ENCODE measurements at places on chromosomes 1 and 21. TPM values are rescaled to one million over a fixed set of nuclear protein-coding genes. Genes with fewer than 3 reads are reported as not detected.

MATN1 gene
- total RNA-seq, result not detected

AMY1C gene
- not detected for total RNA-seq

ADAMTS1 gene
- total RNA-seq, result not detected

ADCY10 gene
- 1.3 TPM for total RNA-seq

COA7 gene
- 38.4 TPM for total RNA-seq

KRTCAP2 gene
- 215 TPM for total RNA-seq

ATP1B1 gene
- total RNA-seq, result 320 TPM

FAM3B gene
- 59.7 TPM for total RNA-seq

MMEL1 gene
- total RNA-seq, result not detected

GRCh38 chr1:6675941-6676340 lies 25.7 kb downstream of the DNAJC11 start:
- H3K27me3 ChIP-seq, result no peaks in the 10 kb centered on the region
- H3K27ac ChIP-seq, result no peak overlapping the region
- H3K36me3 ChIP-seq, result no peaks in the 10 kb centered on the region
- no peak overlapping the region for H3K4me3 ChIP-seq
- H3K4me1 ChIP-seq, result no peaks in the 10 kb centered on the region
- no peak for DNase-seq

DNA sequence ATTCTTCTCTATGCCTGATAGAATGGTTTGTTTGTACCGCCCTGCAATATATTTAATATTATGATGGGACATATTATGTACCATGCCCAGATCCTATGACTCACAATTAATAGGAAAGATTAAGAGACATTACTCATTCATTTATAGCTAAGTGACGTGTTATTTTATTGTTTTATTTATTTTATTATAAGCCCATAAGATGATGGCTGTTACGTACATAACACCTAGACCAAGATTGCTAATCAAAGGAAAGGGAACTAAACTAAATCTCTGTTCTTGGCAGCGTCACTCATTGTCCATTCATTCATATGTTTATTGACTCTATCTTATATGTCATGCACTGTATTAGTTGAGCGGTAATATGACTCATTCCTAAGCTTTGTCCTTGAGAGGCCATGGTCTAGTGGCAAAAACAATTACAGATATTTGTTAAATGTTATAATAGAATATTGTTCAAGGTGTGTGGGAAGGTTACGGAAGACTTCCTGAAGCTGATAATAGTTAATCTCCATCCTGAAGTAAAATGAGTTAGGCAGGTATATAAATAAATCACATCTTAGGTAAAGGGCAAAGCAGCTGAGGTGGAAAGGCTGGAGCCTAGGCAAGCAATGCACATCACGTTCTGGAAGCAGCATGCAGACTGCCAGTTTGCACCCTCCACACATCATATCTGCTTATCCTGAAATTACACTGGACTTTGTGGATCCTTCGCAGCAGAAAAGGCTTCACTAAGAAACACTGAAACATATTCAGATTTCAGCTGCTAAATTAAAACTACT lies 16.6 kb upstream of the CD55 start:
- no peak overlapping the region for H3K4me3 ChIP-seq
- no peaks in the 10 kb centered on the region for H3K36me3 ChIP-seq
- no peak for DNase-seq
- no peak overlapping the region for H3K27ac ChIP-seq
- no peaks in the 10 kb centered on the region for H3K27me3 ChIP-seq

DNA sequence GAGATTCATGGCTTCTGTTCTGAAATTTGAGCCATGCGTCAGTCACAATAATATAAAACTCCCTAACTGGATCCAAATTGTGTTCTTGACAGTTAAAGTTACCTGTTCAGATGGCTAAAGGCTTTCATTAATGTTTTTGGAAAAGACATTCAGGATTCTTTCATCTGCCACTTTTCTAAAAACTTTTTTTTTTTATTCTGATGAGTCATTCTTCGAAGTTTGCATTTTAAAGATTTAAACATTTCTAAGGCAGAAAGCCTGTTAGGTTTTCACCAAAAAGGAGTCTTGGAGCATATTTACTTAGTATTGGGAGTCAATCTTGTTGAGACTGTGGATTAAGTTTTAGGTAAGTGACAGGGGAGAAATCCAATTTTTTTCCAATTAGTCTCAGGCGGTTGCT lies 18.9 kb upstream of the SDC3 start:
- H3K27ac ChIP-seq, result no peak overlapping the region
- no peak overlapping the region for H3K4me3 ChIP-seq
- H3K36me3 ChIP-seq, result no peaks in the 10 kb centered on the region
- no peaks in the 10 kb centered on the region for H3K4me1 ChIP-seq

GRCh38 chr1:206663832-206664652 lies 20.7 kb upstream of the MAPKAPK2 start:
- H3K4me1 ChIP-seq, result peaks cover 3% of the 10 kb centered on the region
- no peak overlapping the region for H3K27ac ChIP-seq
- no peak overlapping the region for H3K4me3 ChIP-seq
- no peaks in the 10 kb centered on the region for H3K27me3 ChIP-seq

GRCh38 chr1:91805311-91805801 lies 80.6 kb downstream of the TGFBR3 start:
- no peaks in the 10 kb centered on the region for H3K4me1 ChIP-seq
- no peaks in the 10 kb centered on the region for H3K27me3 ChIP-seq
- H3K36me3 ChIP-seq, result no peaks in the 10 kb centered on the region
- H3K27ac ChIP-seq, result no peak overlapping the region
- H3K4me3 ChIP-seq, result no peak overlapping the region

DNA sequence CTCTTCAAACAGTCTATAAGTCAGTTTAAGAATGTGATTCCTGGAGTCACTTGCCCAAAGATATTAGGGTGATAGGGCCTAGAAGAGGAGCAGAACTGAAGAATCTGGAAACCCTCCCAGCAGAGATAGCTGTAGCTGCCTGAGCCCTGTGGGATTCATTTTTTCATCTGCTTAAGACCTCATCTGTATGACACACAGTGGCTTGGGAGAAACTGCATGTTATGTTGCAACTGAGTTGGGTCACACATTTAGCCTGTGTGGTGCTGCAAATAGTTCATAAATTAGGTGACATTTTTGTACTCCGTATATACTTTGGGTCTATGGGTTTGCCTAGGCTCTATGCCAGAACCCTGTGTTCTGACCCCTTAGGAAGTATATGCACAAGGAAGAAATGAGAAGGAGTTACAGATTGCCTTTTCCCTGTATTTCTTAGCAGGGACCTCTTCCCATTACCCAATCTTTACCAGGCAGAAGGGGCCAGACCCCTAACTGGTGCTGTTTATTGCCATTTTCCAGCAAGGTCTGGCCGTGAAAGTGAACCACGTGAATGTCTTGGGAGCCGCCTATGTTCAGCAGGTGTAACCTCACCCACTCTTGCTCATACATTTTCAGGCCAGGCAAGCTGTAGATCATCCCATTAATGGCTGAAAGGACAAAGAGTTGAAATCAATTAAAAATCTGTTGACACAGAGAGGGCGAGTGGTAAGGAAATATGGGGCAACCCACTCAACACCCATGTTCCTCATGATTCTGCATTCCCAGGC lies 41.9 kb upstream of the SLC19A2 start:
- DNase-seq, result no peak
- H3K27ac ChIP-seq, result peak overlapping the region; percentile 98
- H3K27me3 ChIP-seq, result no peaks in the 10 kb centered on the region
- no peaks in the 10 kb centered on the region for H3K36me3 ChIP-seq

DNA sequence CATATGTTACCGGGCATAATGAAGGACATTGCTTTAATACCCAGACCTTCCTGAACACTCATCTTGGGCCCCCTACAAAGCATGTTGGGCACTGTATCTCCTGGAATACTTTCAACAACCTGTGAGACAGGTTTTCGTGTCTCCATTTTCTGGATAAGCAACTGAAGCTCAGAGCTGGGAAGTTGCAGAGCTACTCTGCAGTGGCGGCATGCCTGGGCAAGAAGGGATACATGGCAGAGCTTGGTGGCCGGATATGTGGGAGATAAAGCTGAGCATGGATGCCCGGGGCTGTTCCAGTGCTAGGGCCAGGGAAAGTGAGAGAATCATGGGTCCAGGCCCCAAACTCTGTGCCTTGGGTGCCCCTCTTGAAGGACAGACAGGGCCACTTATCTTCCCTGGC lies 71.6 kb upstream of the KCND3 start:
- no peaks in the 10 kb centered on the region for H3K36me3 ChIP-seq
- no peak for DNase-seq
- no peak overlapping the region for H3K27ac ChIP-seq
- no peaks in the 10 kb centered on the region for H3K4me1 ChIP-seq
- no peaks in the 10 kb centered on the region for H3K27me3 ChIP-seq

- H3K27me3 ChIP-seq, result no peaks in the 10 kb centered on the region
- no peak overlapping the region for H3K4me3 ChIP-seq
- no peaks in the 10 kb centered on the region for H3K36me3 ChIP-seq
- no peak for DNase-seq
Observed at GRCh38 chr1:61190153-61190552, 107.8 kb downstream of the NFIA start.

DNA sequence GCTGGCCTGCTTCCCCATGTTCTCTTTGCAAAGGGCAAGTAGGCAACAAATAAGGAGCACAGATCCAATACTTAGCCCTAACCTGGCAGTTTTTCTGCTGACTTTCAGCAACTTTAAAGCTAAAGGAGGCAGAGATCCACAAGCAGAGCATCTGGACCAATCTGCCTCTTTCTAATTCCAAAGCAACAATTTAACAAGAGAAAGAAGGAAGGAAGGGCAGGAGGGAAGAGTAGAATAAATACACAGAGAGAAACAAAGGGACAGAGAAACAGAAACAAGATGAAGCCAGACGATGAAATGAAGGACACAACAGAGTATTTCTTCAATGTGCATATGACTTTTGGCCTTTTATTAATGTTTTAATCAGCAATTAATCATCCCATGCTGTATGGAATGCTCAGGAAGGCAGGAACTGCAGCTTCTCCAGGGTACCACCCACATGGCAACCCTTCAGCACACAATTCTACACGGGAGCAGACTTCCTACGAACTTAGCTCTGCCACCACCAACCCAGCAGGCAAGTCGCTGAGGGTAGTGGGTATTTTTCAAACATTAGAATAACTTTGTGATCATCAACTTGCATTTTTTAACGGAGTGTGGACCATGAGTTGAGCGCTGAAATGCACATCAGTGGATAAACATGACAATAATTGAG lies 15.3 kb downstream of the CLCC1 start:
- DNase-seq, result no peak
- no peak overlapping the region for H3K4me3 ChIP-seq
- H3K27ac ChIP-seq, result no peak overlapping the region
- no peaks in the 10 kb centered on the region for H3K4me1 ChIP-seq
- no peaks in the 10 kb centered on the region for H3K36me3 ChIP-seq

DNA sequence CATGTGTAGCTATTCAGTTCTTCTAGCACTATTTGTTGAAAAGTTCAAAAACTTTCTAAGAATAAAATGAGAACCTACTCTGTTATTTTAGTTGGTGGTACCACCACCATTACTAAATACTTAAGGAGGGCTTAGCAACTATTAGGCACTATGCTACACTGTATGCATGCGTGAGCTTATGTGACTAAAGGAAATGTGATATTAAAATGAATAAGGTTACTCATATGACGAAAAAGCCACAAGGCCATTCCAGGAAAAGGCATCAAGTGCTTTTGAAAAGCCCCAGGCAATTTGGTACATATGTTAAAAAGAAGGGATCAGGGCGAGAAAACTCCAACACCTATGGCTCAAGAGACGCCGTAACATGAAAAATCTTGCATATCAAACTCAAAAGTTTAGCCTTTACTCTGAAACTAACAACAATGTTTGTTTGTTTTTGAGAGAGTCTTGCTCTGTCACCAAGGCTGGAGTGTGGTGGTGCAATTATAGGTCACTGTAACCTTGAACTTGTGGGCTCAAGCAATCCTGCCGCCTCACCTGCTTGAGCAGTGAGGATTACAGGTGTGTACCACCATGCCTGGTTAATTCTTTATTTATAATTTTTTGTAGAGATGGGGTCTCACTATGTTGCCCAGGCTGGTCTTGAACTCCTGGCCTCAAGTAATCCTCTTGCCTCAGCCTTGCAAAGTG lies 42.5 kb downstream of the EPRS1 start:
- H3K4me3 ChIP-seq, result no peak overlapping the region
- H3K27me3 ChIP-seq, result no peaks in the 10 kb centered on the region
- DNase-seq, result no peak
- H3K27ac ChIP-seq, result peak overlapping the region; percentile 30
- no peaks in the 10 kb centered on the region for H3K4me1 ChIP-seq
- no peaks in the 10 kb centered on the region for H3K36me3 ChIP-seq

DNA sequence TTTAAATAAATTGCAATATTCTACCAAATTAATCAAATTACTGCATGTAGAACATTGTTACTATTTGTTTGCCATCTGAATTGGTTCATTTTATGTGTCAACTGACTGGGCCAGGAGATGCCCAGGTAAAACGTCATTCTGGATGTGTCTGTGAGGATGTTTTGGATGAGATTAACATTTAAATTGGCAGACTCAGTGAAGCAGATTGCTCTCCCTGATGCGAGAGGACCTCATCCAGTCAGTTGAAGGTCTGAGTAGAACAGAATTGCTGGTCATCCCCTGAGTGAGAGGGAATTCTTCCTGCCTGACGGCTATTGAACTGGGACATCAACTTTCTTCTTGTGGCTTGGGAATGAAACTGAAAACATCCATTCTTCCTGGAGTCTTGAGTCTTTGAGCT lies 122.0 kb upstream of the GREM2 start:
- H3K36me3 ChIP-seq, result no peaks in the 10 kb centered on the region
- no peaks in the 10 kb centered on the region for H3K27me3 ChIP-seq
- DNase-seq, result no peak
- no peaks in the 10 kb centered on the region for H3K4me1 ChIP-seq

DNA sequence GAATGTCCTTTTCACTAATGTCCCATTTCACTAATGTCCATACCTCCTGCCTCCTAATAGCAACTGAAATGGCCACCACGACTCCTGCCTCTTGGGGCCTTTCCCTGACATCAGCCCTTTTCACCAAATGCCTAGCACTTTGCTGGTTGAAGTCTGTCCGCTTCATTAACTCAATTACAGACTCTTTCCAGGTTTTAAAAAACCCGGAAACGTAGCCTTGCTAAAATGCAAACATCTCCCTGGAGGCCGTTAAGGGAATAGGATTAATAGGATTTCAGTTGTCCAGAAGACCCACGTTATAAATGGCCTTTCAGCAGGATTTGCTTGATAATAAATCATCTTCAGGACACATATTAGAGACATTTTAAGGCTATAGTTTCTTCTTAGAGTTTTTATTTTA lies 25.7 kb upstream of the ERO1B start:
- DNase-seq, result no peak
- no peaks in the 10 kb centered on the region for H3K27me3 ChIP-seq
- H3K36me3 ChIP-seq, result no peaks in the 10 kb centered on the region
- H3K27ac ChIP-seq, result no peak overlapping the region
- no peak overlapping the region for H3K4me3 ChIP-seq

DNA sequence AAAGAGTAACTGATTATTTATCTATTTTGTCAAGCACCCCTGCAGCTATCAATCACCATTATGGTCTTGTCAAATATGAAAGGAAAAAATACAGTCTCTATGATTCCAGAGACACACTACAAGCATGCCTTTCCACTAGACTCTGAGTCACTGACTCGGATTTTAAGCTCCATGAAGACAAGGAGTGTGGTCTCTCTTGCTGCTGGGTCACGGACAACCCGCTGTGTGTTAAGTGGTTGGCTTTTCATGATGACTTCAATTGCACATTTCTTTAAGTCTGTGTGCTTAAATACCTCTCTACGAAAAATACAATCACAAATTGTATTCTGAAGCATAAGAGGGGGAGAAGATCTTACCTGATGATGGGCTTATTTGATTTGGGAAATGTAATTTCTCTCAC lies 14.0 kb upstream of the GNG4 start:
- H3K4me3 ChIP-seq, result no peak overlapping the region
- H3K27me3 ChIP-seq, result no peaks in the 10 kb centered on the region
- DNase-seq, result no peak
- H3K4me1 ChIP-seq, result no peaks in the 10 kb centered on the region
- no peak overlapping the region for H3K27ac ChIP-seq

All from Caco-2 (cell line).